Activated CD4-positive, CD25-positive, alpha-beta regulatory T cell treated with anti-CD3 and anti-CD28 coated beads, Interleukin-2, amount 50 U/mL, for 24 hours (primary cell): ENCODE measurements at places on chromosomes 4 and X.

DNA sequence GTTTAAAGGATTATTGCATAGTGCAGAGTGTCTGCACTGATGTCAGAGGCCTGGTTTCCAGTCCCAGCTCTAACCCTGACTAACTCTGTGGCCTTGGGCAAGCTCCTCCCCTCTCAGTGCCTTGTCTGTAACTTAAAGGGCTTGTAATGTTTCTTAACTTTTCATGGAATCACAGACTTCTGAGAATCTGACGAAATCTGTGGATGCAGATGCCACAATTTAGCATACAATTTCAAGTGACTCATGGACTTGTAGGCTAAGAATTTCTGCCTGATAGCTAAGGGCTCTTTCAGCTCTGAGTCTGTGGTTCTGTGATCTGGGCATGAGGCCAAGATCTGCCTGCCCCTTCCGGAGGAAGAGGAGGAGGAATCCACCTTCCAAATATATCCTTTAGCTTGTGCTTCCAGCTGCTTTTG, 236.9 kb downstream of the AR start:
- ATAC-seq: peak; percentile 70

DNA sequence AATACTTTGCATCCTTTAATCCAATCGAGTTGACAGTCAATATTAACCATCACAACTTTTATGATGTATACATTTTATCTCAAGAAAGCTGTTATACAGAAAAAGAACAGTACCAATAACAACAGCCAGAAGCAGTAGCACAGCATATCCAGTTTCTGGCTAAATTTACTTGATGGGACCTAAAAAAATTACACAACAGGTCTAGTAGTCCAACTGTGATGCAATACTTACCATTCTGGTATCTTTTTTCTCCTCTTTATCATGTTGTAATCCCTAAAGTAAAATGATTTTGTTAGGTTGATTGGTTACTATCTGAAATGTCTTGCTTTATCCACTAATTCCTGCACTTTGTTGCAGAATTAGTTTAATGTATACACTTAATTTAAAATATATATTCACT, 1150.6 kb downstream of the FAT4 start:
- ATAC-seq: no peak

GRCh38 chrX:19566359-19567222, 51.3 kb upstream of the MAP3K15 start:
- ATAC-seq: peak; percentile 86

- no peak for ATAC-seq
These were observed 127.7 kb downstream of the RBMX2 start for GRCh38 chrX:130529531-130529930.

DNA sequence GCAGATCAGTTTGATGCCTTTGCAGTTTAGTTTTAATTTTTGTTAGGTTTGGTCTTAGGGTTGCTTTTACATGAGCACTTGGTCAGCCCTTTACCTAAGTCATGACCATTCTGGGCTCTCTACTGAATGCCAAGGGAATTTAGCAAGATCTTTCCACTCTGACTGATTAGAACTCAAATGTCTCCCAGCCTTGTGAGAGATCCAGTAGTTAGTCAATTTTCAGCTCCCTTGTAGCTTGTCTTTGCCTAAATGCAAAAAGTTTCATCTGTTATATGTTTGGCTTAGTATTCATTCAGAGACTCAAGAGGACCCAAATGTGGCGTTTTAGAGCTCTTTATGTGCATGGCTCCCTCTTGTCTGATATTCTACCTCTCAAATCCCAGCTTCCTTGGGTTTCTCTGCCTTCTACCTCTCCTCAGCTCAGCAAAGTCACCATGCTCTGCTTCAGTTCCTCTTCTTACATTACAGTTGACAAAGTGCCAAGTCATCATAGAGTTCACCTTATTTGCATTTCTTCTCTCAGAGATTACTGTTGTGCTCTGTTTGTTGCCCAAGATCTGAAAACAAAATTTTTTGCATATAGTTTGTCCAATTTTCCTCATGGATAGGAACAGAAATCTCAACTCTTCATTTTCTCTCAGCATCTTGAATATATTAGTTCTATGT, 17.5 kb upstream of the JAKMIP1 start:
- no peak for ATAC-seq

DNA sequence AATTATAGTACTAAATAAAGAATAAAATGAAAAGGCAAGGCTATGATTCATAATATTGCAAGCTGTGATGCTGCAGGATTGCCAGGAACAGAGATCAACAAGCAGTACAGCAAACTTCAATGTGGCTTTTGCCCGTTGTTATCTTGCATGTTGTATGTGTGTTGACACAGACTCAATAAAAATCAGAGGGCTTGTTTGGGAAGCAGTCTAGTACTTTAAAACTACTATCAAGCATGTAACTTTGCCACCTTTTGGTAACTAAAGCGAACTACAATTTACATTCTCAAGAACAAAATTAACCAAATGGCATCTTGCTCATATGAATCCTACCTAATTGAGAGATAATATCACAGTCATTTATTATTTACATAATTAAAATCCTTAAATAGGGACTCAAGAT, 79.8 kb upstream of the GPM6A start:
- no peak for ATAC-seq

GRCh38 chr4:173012608-173013007, 156.0 kb upstream of the GALNT7 start:
- ATAC-seq: no peak

GRCh38 chrX:17769701-17770269, 32.5 kb downstream of the SCML1 start:
- peak; percentile 36 for ATAC-seq

GRCh38 chrX:43141885-43142284, 363.9 kb upstream of the PPP1R2C start:
- ATAC-seq: no peak

- no peak for ATAC-seq
These were observed 38.2 kb downstream of the HPGDS start for GRCh38 chr4:94304365-94304971.

DNA sequence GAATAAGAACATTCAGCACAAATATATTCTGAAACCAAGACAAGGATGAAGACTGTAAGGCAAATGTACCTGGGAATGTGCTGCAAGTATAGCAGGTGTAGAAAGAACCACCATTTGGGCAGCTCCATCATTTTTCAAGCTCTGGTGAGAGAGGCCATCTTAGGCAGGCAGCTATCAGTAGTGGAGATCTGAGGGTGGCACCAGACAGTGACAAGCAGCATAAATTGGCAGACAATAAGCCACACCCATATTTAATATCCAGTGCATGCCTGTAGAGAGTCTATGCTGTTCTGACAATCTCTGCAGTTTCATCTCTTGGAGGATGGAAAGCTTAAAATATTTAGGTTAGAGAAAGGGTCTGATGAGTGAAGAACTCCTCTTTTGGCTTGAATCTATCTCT, 22.5 kb downstream of the CCNG2 start:
- ATAC-seq: no peak

DNA sequence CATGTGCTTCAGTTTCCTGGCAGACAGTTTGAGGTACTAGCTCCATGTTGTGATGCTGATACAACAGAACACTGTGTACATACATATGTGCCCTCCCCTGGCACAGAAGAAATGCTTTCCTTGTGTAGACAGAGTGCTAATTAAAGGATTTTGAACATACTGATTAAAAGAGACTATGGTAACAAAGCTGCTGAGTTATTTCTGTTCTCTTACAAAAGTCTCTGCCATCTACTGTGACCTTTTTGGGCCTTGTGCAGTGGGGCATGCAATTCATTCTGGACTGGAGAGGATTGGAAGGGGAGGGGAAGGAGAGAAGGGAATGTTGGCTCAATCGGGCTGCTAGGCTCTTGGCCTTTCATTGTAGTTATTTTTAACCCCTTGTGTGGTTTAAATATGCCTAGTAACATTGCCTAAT, 6.0 kb downstream of the PDLIM5 start:
- no peak for ATAC-seq

DNA sequence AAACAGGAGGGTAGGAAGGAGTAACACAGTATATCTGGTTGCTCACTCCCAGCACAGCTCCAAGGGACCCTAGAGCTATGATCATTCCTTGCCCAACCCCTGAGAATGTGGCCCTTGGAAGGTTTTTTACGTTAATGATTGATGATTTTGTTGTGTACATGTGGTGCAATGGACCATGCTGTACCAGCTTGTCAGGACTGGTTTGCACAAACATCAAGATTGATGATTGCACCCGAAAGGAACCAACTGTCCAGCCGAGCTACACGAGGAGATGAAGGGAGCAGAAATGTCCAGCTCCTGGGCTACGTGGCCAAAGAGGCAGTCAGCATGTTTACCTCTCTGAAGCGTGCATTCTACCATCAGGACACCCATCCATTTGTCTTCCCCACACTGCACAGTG, 83.2 kb upstream of the USP9X start:
- no peak for ATAC-seq

GRCh38 chrX:27746516-27746915, 61.3 kb upstream of the MAGEB10 start:
- no peak for ATAC-seq

DNA sequence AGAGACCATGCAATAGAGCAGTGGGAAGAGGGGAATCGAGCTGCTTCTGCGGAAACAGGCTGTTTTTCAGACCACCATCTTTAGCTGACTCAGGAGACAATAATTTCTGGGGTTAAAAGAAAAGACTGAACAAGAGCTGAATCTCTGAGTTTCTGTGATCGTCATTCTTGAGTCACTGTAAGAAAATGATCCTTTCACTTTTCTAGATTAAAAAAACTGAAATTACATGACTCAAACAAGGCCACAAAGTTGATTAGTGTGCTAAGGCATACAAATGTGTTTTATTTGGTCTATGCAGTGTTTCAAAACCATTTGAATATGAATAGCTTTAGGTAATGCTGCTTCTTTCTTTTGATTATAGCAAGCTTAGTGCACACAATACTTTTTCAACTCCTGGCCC, 194.4 kb upstream of the RPL34 start:
- ATAC-seq: peak; percentile 84
